Muscle of arm (tissue), 14 donors: ENCODE measurements at places on chromosomes 2 and 18. TPM values are rescaled to one million over a fixed set of nuclear protein-coding genes. Genes with fewer than 3 reads are reported as not detected.
A peak's percentile ranks its signal among the peaks of the same experiment; 100 is the strongest.

DNA sequence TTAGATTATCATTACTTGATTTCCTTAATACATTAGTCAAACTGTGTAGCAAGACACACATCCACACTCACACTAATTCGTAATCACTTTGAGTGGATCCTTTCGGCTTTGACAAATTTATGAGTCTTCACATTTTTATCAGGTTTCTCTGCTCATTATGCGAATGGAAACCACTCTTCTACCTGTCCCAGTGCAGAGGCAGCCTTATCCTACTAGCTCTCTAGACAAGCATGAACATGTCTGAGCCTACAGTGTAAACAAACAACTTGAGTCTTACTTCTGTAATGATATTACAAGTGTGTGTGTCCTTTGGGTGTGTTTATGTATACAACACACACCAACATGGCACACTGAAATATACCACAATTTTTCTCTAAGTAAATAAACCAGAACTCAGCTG, 361.9 kb upstream of the CHST9 start:
- DNase-seq: no peak

The GPR39 gene
- polyA plus RNA-seq: 0.57 TPM

The MAP3K19 gene
- polyA plus RNA-seq: not detected

- no peak for DNase-seq
These were observed 341.4 kb downstream of the SLC4A3 start for GRCh38 chr2:219968685-219969345.

GRCh38 chr2:27086090-27086723, 365 bp upstream of the KHK start:
- DNase-seq: peak; percentile 94

DNA sequence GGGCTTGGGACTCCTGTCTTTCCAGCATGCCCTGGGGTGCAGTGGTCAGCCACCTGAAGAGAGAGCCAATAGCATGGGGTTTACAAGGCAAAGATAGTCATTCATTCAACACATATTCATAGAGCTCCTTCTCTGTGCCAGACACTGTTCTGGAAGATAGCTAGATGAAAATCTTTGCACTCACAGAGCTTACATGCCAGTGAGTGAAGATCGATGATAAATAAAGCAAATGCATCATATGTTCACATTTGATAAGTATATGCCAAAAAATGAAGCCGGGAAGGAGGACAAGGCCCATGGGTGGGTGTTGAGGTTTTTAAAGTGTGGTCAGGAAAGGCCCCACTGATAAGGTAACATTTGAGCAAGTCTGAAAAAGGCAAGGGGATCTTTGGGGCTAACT, 130.8 kb upstream of the CDCA7 start:
- no peak for DNase-seq

The VSNL1 gene
- 6.5 TPM for polyA plus RNA-seq

DNA sequence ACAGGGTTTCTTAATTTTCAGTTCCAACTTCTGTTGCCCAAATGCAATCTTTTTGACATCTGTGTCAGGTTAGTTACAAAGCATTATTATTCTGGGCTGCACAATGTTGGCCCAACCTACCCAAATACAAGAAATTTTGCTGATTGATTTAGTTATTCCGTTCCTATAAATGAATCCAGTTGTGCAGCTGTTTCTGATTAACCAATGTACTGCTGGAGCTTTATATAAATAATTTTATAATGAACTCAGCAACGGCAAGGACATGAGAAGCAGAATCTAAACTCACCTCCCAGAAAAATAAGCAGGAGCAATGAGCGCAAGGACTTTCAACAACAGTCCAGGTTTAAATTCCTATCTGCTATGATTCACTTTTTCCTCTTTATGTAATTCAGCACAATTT, 76.3 kb upstream of the WIPF1 start:
- peak; percentile 52 for DNase-seq

- no peak for DNase-seq
These were observed 103.9 kb upstream of the PPP1CB start for GRCh38 chr2:28647682-28648081.

- DNase-seq: no peak
These were observed 162.8 kb downstream of the SRBD1 start for GRCh38 chr2:45448217-45448616.

DNA sequence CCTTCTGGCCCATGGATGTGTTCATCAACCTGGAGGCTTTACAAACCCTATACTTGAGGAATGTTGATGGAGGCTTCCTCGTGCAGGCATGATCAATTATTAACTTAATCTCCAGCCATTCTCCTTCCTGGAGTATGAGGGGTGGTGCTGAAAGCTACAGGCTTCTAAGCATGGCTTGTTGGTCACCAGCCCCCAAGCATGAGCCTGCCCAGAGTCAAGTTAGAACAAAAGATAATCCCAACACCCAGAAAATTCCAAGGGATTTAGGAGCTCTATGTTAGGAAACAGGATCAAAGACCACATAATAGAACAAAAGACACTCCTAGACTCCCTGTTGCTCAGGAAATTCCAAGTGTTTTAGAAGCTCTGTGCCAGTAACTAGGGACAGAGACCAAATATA, 63.1 kb downstream of the FAM171B start:
- DNase-seq: no peak

The KCNIP3 gene
- 6.3 TPM for polyA plus RNA-seq
